ENCODE measurements at places on chromosomes 6 and 20. TPM values are rescaled to one million over a fixed set of nuclear protein-coding genes. Genes with fewer than 3 reads are reported as not detected.

CFB gene
- 8.0 TPM for polyA plus RNA-seq

PXT1 gene
- polyA plus RNA-seq, result 0.15 TPM

SEMG2 gene
- polyA plus RNA-seq, result not detected

HUS1B gene
- not detected for polyA plus RNA-seq

PRSS16 gene
- 0.36 TPM for polyA plus RNA-seq

ZKSCAN8 gene
- polyA plus RNA-seq, result 38.5 TPM

TREM1 gene
- polyA plus RNA-seq, result not detected

KIF25 gene
- 0.79 TPM for polyA plus RNA-seq

ANGPT4 gene
- 0.32 TPM for polyA plus RNA-seq

MARCKS gene
- polyA plus RNA-seq, result 555 TPM

TNFRSF21 gene
- polyA plus RNA-seq, result 33.0 TPM

NOX3 gene
- polyA plus RNA-seq, result 2.2 TPM

COL9A1 gene
- polyA plus RNA-seq, result 35.2 TPM

BEND6 gene
- 5.0 TPM for polyA plus RNA-seq

WFDC2 gene
- polyA plus RNA-seq, result 179 TPM

COL21A1 gene
- polyA plus RNA-seq, result 104 TPM

SIGLEC1 gene
- polyA plus RNA-seq, result 5.8 TPM

GRIK2 gene
- polyA plus RNA-seq, result 1.3 TPM

LBP gene
- 0.14 TPM for polyA plus RNA-seq

Data from left renal pelvis (tissue), 4 donors.